MCF 10A (cell line): ENCODE measurements at places on chromosomes 12 and 14. TPM values are rescaled to one million over a fixed set of nuclear protein-coding genes. Genes with fewer than 3 reads are reported as not detected.

- DNase-seq: peak; percentile 17
- no peak overlapping the region for H3K4me3 ChIP-seq
- H3K27ac ChIP-seq: no peak overlapping the region
- H3K36me3 ChIP-seq: peaks cover 63% of the 10 kb centered on the region
- H3K4me1 ChIP-seq: peaks cover 14% of the 10 kb centered on the region
These were observed 5.4 kb downstream of the MAGOHB start for GRCh38 chr12:10607885-10608458.

- no peak for DNase-seq
- no peaks in the 10 kb centered on the region for H3K36me3 ChIP-seq
- H3K27me3 ChIP-seq: peaks cover 31% of the 10 kb centered on the region
- H3K4me3 ChIP-seq: no peak overlapping the region
These were observed 36.1 kb upstream of the VRK1 start for GRCh38 chr14:96761066-96761465.

- no peak overlapping the region for H3K27ac ChIP-seq
- H3K36me3 ChIP-seq: no peaks in the 10 kb centered on the region
- H3K4me1 ChIP-seq: peaks cover 22% of the 10 kb centered on the region
- DNase-seq: no peak
- no peaks in the 10 kb centered on the region for H3K27me3 ChIP-seq
These were observed 73.8 kb downstream of the RASSF8 start for GRCh38 chr12:26032290-26032689.

Gene BIN2
- total RNA-seq: not detected in 2 replicates

GRCh38 chr12:5203720-5204119, 160.0 kb downstream of the KCNA5 start:
- no peak overlapping the region for H3K4me3 ChIP-seq
- H3K4me1 ChIP-seq: no peaks in the 10 kb centered on the region
- no peak for DNase-seq
- no peaks in the 10 kb centered on the region for H3K27me3 ChIP-seq
- H3K27ac ChIP-seq: no peak overlapping the region

- no peaks in the 10 kb centered on the region for H3K27me3 ChIP-seq
- no peak overlapping the region for H3K27ac ChIP-seq
- DNase-seq: no peak
- peaks cover 17% of the 10 kb centered on the region for H3K36me3 ChIP-seq
- H3K4me3 ChIP-seq: no peak overlapping the region
These were observed 89.0 kb upstream of the TRAF3 start for GRCh38 chr14:102688290-102688689.

Gene PGF
- 1.3 and 2.1 TPM in 2 replicates for total RNA-seq

DNA sequence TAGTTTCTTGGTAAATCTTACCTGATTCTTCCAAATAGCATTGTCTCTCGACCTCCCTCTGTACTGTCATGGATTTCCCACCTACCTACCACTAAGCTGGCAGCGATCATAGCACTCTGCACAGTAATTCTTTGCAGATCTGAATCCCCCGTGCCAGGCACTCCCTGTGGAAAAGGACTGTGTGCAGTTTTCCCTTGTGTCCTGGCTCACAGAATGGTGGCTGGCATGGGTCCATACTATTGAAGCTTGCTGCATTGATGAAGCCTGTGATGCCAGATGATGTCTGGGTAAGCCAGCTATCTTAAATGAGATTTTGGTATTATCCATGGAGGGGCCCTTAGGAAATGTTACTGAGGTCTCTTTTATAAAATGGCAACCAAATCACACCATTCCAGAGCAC, 135.7 kb downstream of the RPAP3 start:
- H3K4me3 ChIP-seq: no peak overlapping the region
- no peaks in the 10 kb centered on the region for H3K36me3 ChIP-seq
- peaks cover 28% of the 10 kb centered on the region for H3K27me3 ChIP-seq
- H3K27ac ChIP-seq: no peak overlapping the region
- DNase-seq: no peak

DNA sequence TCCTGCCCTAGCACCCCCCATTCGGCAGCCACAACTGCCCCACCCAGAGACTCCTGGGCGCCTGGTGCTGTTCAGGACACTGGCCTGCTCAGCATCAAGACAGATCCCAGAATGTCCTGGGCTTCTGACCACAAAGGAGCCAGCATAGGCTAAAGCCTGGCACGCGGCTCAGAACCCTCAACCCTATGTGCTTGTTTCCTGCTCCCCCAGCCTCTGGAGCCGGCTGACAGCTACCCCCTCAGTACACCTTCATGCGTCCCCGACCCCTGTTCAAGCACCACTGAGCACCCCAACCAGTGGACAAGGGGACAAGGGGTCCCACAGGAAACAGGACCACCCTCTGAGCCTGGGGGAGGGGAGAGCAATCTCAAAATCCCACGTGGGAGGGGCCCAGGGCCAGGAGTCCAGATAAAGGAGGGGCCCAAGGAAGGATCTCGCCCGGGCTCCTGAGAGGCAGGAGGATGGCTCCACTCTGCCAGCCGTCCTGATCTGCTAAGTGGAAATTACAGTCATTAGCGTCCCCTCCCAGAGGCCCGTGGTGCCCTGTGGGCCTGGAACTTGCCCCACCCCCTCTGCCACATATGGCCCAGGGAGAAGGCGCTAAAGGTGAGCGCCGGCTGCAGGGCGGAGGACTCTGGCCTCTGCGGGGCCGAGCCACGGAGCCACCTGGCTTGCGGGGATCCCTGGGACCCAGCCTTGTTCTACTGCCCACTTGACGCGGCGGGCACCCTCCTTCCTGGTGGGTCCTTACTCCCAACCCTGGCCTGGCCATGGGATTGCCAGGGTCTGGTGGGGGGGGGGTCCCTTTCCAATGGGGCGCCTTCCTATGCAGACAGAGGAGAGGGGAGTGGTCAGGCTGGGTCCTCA, 27.2 kb upstream of the GPR132 start:
- peak overlapping the region; percentile 82 for H3K4me3 ChIP-seq
- H3K27ac ChIP-seq: peak overlapping the region; percentile 83
- peaks cover 33% of the 10 kb centered on the region for H3K4me1 ChIP-seq
- peak; percentile 36 for DNase-seq
- H3K27me3 ChIP-seq: no peaks in the 10 kb centered on the region
- peaks cover 12% of the 10 kb centered on the region for H3K36me3 ChIP-seq

DNA sequence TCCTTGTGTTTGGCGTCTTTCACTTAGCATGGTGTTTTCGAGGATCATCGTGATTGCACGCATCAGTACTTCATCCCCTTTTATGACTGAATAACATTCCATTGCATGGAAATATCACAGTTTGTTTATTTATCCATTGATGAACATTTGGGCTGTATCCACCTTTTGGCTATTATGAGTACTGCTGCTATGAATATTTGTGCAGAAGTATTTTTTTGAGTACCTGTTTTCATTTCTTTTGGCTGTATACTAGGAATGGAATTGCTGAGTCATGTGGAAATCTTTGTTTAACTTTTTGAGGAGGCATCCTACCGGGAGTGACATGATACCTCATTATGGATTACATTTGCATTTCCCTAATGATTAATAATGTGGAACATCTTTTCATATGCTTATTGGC, 66.4 kb downstream of the WNK1 start:
- no peak overlapping the region for H3K4me3 ChIP-seq
- no peaks in the 10 kb centered on the region for H3K27me3 ChIP-seq
- H3K27ac ChIP-seq: peak overlapping the region; percentile 83
- H3K4me1 ChIP-seq: peaks cover 28% of the 10 kb centered on the region
- DNase-seq: peak; percentile 16

DNA sequence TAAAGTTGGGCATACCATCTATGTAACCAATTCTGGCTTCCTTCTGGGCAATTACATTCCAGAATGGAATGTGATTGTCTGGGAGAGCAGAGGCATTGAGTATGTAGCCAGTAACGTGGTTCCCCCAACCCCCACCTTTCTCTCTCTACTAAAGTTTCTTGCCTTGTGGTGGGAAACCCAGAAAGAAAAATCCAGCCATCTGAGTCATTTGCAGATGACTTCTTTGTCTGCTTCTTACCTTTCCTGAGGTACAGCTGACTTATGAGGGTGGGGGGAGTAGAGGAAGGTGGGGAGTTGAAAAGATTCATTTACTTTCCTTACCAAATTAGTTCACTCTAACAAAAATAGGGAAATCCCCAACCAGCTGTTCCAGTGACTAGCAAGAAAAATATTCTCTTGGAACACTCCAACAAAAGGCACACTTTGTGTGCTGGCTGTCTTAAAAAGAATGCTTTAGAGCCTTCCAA, 112.1 kb upstream of the FRMD6 start:
- no peaks in the 10 kb centered on the region for H3K27me3 ChIP-seq
- H3K4me1 ChIP-seq: peaks cover 52% of the 10 kb centered on the region
- peaks cover 10% of the 10 kb centered on the region for H3K36me3 ChIP-seq
- H3K27ac ChIP-seq: peak overlapping the region; percentile 92

DNA sequence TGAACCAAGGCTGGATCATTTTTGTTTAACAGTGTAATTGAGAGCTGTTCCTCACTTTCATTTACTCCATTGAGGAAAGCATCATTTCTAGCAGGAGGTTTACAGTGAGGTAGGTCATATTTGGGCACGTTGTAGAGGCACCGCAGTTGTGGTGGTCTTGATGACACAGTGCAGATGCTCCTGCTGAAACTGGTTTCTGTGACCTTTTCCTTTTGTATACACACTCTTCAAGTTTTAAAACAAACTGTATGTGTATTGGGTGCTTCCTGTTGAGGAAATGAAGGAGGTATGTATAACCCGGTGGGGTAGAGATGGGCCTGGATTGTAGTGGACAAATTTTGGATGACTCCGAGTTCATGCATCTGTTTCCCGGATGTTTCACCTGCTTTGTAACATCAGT, 456.3 kb upstream of the RGS6 start:
- H3K27me3 ChIP-seq: no peaks in the 10 kb centered on the region
- DNase-seq: no peak
- H3K4me3 ChIP-seq: no peak overlapping the region

GRCh38 chr14:94354638-94355185, 31.6 kb upstream of the SERPINA6 start:
- H3K4me1 ChIP-seq: peaks cover 6% of the 10 kb centered on the region
- no peak for DNase-seq
- H3K27ac ChIP-seq: no peak overlapping the region
- no peaks in the 10 kb centered on the region for H3K27me3 ChIP-seq
- H3K4me3 ChIP-seq: no peak overlapping the region
- H3K36me3 ChIP-seq: no peaks in the 10 kb centered on the region

GRCh38 chr12:131592972-131593371, 117.9 kb upstream of the SFSWAP start:
- no peak overlapping the region for H3K27ac ChIP-seq
- DNase-seq: no peak
- peaks cover 35% of the 10 kb centered on the region for H3K27me3 ChIP-seq
- H3K36me3 ChIP-seq: no peaks in the 10 kb centered on the region

GRCh38 chr12:38175538-38175937, 141.0 kb upstream of the ALG10B start:
- no peaks in the 10 kb centered on the region for H3K27me3 ChIP-seq
- no peaks in the 10 kb centered on the region for H3K36me3 ChIP-seq
- H3K4me1 ChIP-seq: peaks cover 17% of the 10 kb centered on the region
- no peak overlapping the region for H3K4me3 ChIP-seq

Gene FOXM1
- total RNA-seq: 31.7 and 49.9 TPM in 2 replicates

GRCh38 chr14:102690509-102691286, 86.6 kb upstream of the TRAF3 start:
- no peak overlapping the region for H3K4me3 ChIP-seq
- H3K4me1 ChIP-seq: peaks cover 27% of the 10 kb centered on the region
- H3K27ac ChIP-seq: no peak overlapping the region
- no peaks in the 10 kb centered on the region for H3K27me3 ChIP-seq
- peaks cover 17% of the 10 kb centered on the region for H3K36me3 ChIP-seq

DNA sequence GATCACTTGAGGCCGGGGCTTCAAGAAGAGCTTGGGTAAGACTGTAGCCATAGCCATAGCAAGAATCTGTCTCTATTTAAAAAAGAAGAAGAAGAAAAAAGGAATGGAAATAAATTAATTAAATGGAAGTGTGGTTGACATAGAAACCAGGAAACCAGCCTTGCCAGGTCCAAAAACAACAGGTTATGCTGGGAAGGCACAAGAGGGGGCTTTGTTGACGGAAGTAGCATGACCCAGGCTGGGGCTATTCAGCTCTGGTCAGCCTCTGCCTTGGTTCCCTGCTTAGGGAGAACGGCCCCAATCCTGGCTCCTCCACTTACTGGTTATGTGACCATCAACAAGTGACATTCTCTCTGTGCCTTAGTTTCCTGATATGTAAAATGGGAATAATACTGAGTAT, 14.4 kb upstream of the GPR68 start:
- no peak overlapping the region for H3K4me3 ChIP-seq
- H3K27ac ChIP-seq: peak overlapping the region; percentile 95
- no peaks in the 10 kb centered on the region for H3K27me3 ChIP-seq
- DNase-seq: no peak

Gene GLIPR1
- total RNA-seq: 29.6 and 36.4 TPM in 2 replicates

GRCh38 chr12:3246253-3246652, 169.1 kb downstream of the TSPAN9 start:
- no peak overlapping the region for H3K4me3 ChIP-seq
- H3K27me3 ChIP-seq: no peaks in the 10 kb centered on the region
- DNase-seq: no peak
- H3K4me1 ChIP-seq: no peaks in the 10 kb centered on the region
